Midbrain (tissue), 1 donor: ENCODE measurements at places on chromosomes 16 and 17.

DNA sequence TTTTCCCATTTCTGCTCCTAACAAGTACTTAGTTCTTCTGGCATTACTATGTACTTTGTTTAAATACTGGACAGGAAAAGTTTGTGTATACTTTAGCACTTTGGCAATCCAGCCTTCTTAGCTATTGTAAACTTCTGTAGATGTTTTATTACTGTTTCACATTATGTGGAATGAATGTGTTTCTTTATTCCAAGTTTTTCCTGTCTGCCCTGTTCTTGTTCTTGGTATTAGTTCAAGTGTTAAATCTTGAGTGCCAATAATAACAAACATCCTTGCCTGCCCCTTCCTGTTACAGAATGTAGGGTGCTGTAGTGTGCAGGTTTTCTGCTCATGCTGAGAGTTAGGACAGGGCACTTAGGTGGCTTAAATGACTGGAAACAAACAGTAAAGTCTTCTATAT lies 7.3 kb upstream of the CAPNS2 start:
- DNase-seq, result no peak

GRCh38 chr17:60908324-60908723 lies 230.7 kb downstream of the BCAS3 start:
- no peak for DNase-seq

- peak; percentile 68 for DNase-seq
Measured at GRCh38 chr17:74862108-74862901, 2.6 kb upstream of the GRIN2C start.

GRCh38 chr16:3548445-3548844 lies 28.8 kb downstream of the NLRC3 start:
- no peak for DNase-seq

- DNase-seq, result no peak
Measured at GRCh38 chr16:26963109-26963508, 103.6 kb upstream of the C16orf82 start.

GRCh38 chr16:11089504-11090124 lies 145.2 kb downstream of the CLEC16A start:
- DNase-seq, result no peak

DNA sequence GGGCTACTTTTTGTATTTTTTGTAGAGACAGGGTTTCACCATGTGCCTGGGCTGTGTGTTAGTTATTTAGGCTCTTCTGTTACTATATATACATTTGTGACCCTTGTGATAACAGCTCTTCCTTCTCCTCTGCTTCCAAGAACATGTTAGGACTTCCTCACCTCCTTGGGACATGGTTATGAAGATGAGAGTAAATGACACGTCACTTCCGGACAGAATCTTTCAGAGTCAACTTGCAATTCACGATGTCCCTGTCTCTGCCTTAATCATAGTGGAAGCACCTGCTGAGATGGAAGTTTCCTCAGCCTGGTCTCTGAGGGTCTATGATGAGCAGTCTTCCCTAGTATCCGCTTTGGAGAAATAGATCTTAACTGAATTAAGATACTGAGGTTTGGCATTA lies 42.9 kb downstream of the CCDC42 start:
- no peak for DNase-seq

- DNase-seq, result no peak
Measured at GRCh38 chr17:61591930-61592329, 911 bp upstream of the NACA2 start.

DNA sequence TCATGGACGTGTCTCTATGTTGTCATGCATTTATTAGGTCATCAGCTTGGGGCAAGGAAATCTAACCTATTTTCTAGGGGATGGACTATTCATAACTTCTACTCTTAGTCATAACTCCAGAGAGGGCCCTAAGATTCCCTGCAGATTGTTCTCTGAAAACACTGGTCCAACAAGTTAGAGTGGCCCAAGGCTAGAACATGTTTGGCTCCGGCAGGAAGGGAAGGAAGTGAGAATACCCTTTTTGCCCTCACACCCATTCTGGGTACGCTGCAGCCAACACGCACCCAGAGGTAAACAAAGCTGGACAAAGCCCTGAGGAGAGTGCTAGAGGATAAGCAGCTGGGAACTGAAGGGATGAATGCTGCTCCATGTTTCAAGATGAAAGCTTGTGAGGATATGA lies 9.9 kb downstream of the C16orf86 start:
- no peak for DNase-seq

GRCh38 chr16:53745753-53746266 lies 41.9 kb downstream of the FTO start:
- no peak for DNase-seq

DNA sequence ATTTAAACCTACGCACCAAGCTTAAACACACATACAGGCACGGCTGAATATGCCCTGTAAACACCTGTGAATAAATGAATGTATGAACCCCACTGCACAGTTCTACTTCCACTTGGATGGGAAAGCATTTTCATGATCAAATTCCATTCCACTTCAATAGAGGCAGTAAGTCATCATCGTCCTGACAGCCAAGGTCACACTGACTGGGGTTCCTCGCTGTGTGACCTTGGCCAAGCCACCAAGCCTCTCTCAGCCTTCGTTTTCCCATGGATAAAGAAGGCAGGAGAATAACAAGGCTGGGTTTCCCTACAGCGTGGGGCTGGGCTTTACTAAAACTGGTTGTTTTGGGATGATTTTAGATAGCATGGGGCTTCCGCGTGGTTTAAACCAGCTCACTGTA lies 82.8 kb downstream of the TBC1D16 start:
- no peak for DNase-seq

- no peak for DNase-seq
Measured at GRCh38 chr17:76678330-76678729, 32.4 kb downstream of the MXRA7 start.

- no peak for DNase-seq
Measured at GRCh38 chr17:12376276-12376675, 289.4 kb upstream of the MYOCD start.

GRCh38 chr16:19029980-19030379 lies 37.4 kb upstream of the COQ7 start:
- DNase-seq, result no peak

DNA sequence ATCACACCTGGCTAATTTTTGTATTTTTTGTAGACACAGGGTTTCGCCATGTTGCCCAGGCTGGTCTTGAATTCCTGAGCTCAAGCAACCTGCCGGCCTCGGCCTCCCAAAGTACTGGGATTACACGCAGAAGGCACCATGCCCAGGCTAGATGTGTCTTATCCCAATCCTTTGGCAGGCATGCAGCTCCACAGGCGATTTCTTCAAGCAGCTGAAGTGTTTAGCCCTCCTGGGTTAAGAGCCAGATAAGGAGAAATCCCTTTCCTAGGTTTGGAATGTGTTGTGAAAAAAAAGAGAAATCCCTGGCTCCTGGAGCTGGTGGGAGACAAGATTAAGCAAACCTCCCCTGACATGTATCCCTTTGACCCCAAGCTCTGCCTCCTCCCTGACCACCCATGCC lies 2.1 kb upstream of the NHERF1 start:
- no peak for DNase-seq

DNA sequence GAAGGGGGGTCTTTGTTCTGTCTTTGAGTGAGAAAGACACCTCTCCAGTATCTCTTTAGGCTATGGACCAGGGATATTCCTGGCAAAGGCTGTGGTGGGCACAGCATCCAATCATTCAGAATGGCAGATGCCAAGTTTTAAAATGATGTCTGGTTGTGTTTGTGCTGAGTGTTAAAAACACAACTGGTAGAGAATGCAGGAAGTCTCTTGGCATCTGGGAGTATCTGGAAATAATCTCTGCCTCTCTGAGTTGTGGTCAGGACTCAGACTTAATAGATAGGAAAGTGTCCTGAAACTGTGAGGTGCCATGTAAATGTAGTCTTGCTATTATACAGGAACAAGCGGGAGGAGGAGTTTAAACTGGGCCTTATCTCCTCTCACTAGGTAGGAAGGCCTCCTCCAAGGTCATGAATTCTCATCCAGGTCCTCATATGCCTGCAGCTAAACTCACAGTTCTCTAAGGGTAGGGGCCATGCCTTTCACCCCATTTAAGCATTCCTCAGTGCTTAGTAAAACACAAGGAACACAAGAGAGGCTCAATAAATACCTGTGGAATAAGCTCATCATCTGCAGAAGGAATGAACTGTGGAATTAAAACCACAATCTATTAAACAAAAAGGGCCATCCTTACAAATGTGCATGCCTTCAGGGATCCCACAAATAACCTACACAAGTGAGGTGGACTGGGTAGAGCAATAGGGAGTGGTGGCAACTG lies 317.6 kb downstream of the CBLN1 start:
- DNase-seq, result no peak

- DNase-seq, result no peak
Measured at GRCh38 chr17:49890077-49890821, 42.4 kb upstream of the TAC4 start.

GRCh38 chr17:28178800-28179199 lies 136.3 kb downstream of the NLK start:
- DNase-seq, result no peak

GRCh38 chr17:32863559-32863958 lies 13.4 kb downstream of the MYO1D start:
- DNase-seq, result no peak

DNA sequence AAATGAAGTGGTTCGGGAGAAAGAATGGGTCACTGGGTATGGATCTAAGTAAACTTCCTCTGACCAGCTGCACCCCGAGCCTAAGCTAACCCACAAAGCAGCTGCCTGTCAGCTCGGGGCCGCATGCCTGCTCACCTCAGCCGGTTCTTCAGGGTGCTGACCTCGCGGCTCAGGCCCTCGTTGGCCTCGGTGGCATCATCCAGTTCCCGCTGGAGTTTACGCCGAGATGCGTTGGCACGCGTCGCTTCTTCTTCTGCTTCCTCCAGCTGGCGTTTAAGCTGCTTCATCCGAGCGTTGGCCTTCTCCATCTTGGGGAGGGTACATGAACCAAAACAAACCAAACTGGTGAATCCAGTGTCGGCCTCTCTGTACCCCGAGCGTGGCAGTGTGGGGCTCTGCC lies 41.1 kb downstream of the NDEL1 start:
- DNase-seq, result no peak

DNA sequence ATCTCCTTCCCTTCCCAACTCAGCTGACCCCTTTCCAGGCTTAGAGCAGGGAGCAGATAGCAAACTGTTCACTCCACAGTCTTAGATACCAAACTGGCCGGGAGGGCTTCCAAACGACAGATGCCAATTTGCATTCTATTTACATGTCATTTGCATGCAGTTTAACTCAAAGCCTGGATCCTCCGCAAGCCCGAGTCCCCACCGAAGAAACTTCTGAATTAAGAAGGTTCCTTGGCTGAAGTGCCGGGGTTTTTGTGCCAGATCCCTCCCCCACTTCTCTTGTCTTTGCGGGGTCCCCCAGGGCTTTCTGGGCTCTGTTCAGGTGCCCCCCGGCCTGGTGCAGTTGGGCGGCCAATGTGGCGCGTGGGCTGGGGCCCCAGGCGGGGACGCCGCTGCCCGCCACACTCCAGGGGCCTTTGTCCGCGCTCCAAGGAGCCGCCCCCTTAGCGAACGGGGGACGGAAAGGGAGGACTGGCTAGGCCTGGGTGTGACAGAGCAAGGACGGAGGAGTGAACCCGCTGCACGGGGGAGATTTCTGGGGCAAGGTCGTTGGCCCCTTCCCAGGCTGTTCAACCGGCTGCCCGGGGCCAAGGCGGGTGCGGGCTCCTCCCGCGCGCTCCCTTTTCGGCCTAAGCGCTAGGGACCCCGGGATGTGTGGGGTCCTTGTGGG lies 1.2 kb downstream of the GPRC5B start:
- DNase-seq, result peak; percentile 86

GRCh38 chr17:75518201-75518600 lies 1.9 kb downstream of the TSEN54 start:
- no peak for DNase-seq

DNA sequence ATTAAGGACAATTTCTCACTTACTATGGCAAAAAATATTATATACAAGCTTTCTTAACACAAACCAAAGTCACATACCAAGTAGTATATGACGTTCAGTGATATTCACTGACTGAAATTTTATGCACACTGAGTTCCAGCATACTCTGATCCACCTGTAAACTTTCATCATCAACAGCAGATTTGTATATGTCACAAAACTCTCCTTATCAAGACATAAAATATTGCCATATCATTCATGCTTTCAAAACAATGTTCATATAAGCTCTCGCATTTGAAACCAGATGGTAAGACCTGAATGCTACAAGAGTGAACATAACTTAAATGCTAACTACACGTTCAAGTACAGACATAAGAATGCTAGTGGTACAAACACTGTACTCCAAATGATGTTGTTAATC lies 46.7 kb downstream of the GNA13 start:
- no peak for DNase-seq

GRCh38 chr16:58331024-58331707 lies 36.3 kb upstream of the PRSS54 start:
- no peak for DNase-seq

DNA sequence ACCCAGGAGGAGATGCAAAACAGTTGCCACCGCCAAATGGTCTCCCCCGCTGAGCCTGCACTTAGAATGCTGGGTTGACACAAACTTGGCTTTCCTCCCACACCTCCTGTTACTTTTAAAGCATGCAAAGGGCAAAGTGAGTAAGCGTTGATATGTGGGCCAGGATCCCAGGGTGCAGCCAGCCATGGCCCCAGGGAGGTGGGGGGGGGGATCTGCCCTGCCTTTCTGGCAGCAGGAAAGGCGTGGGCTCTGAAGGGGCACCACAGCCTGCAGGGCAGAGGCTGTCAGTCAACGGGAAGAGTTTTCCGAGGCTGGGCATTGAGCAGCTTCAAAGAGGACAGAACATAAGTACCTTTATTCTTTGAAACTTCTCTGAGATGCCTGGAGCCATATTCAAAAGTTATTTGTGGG lies 142.3 kb downstream of the ABCC12 start:
- no peak for DNase-seq

DNA sequence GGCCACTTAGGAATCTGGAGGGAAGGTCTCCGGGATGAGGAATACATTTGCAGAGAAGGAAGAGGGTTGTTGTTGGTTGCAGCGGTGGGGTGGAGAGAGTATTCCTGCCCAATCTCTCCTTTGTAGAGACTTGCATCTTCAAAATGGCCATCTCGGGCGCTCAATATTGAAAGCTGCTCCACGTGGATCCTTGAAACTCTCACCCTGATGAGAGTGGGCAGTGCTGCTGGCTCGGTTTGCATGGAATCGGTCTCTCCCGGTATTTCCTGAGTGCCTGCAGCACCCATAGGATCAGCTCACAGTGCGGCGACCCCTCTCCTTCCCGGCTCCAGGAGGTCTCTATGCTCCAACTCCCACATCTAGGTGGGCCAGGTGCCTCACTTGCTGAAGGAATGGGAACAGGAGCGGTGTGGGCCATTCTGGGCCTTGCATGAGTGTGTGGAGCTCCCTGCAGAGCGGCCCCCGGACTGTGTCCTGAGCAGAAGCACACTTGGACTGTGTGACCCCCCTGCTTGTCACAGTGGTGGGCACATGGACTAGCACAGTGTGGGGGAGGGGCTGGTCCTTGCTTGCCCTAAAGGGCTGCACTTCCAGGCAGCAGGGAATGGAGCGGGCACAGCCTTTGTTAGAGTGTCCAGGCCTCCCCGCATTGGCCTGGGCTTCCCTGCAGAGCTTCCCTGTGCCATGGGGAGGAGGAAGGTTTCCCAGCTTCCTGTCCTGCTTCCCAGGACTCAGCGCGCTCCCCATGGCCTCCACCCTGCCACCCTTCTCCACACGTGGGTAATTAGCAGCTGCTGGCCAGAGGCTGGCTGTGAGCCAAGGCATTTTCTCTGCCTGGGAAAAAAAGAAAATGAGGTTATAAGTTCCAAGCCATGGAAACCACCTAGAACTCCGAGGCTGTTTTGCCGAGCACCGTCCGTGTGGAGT lies 139.3 kb downstream of the IRF8 start:
- DNase-seq, result no peak
